ENCODE measurements at places on chromosomes 5 and 9.

GRCh38 chr9:98075332-98075805, 18.8 kb downstream of the NANS start:
- no peak for DNase-seq

- DNase-seq: no peak
These were observed 7.4 kb downstream of the SLC44A1 start for GRCh38 chr9:105251733-105252404.

DNA sequence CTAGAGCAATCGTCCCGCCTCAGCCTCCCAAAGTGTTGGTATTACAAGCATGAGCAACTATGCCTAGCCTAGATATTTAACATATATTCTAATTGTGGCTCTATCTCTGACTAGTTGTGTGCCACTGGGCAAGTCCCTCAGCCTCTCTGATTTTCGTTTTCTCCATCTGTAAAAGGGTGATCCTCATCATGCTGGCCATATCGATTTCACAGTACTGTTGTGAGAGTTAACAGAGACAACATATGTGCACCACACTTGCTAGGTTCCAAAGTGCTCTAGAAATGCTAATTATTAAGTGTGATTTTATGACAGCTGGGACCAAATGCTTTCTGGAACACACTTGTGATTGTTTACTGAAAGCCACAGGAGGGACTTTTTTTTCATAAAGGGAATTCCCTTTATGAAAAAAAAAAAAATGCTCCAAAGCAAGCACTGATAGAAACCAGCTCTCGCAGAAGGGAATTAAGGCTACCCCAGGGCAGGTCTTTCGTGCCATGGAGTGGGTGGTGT, 78.5 kb upstream of the EPB41L4B start:
- DNase-seq: no peak

- no peak for DNase-seq
These were observed 2.0 kb downstream of the RORB start for GRCh38 chr9:74499111-74499601.

GRCh38 chr5:19638461-19638860, 349.5 kb downstream of the CDH18 start:
- no peak for DNase-seq

- DNase-seq: no peak
These were observed 95.1 kb downstream of the ANXA2R start for GRCh38 chr5:42944989-42945388.

DNA sequence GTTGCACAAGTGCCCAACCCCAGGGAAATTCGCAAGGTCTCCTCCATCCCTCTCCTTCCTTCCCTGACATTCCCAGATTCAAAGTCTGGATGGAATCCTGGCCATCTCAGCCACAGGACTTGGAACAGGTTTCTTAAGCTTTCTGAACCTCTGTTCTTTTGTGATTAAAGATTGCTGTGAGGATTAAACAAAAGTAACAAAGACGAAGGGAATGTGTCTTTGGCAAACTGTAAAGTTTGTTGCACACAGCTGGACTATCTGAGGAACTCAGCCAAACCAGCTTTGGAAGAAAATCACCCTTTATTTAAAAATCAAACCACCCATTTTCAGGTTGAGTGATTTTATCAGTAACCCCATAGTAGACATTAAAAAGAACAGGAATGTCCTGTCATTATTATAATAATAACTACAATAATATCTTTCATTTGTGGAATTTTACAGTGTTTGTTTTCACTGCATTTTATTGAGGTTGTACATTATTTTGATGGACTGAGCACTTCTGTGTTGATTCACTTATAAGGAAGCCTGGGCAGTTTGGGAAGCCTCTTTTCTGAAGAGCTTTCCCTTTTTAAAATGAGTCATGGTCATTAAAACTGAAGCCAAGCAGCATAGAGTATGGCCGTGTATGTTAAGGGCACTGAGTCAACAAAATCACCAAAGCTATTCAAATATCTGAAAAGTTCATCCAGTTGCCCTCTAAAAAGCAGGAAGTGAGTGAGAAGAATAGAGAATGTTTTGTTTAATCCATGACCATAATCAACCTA, 310.2 kb downstream of the AGTPBP1 start:
- DNase-seq: no peak

- no peak for DNase-seq
These were observed 18.7 kb downstream of the SPRY4 start for GRCh38 chr5:142306077-142306502.

- no peak for DNase-seq
These were observed 125.3 kb downstream of the TMEM174 start for GRCh38 chr5:73298251-73298771.

DNA sequence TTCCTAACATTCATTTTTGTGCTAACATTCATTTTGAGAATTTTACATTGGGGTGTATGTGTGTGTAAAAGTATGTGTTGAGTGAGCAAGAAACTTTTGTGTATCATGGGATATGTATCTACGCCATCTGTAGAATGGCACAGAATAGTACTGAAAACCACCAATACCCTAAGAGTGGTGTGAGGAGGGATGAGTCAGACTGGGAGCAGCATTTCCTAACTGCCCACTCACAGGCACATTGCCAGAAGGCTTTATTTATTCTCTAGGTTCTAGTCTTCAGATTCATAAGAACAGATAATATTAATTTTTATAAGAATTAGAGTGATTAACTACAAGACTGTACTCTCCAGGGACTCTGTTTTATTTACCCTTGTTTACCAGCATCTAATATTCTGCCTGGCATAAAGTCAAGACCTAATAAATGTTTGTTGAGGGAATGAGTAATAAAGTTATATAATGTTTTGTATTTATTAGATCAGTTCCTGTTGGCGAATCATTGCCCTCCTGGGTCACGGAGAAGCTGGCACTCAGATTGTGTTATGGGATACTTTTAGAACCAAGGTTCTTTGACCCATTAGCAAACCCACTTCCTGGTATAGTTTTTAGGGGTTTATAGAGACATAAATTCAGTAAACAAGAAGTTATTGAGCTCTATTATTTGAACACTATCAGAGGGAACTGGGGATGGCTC, 159.1 kb upstream of the PPP2R2B start:
- no peak for DNase-seq

- DNase-seq: no peak
These were observed 1.8 kb upstream of the ADAMTS13 start for GRCh38 chr9:133420392-133420827.

DNA sequence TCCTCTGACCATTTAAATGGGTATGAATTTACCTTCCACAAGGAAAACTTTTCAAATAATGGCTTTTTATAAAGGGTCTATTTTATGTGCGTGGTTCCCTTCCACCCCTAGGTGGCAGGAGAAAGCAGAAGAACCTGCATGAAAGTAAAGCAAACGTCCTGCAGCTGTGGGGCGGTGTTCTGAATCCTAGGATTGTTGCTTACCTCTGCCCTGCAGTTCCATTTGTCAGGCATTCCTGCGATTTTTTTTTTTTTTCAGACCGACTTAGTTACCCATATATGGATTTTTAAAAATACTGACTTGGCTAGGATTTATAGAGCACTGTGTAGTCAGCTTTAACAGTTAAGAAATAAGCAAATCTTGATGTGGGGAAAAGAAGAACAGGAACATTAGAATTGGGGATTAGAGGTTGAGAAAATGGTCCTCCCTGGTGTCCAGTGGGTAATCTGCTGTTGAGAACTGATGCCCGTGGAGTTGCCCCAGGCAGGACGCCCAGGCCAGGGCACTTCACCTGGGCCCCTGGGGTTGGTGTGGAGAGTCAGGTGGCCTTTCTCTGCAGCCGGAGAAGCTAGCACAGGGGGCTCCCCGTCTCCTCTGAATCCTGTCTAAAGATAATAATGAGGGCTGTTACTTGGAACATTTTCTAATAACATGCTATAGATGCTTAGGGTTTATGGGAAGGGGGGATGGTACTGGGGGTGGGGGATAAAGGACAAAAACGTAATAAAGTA, 30.4 kb upstream of the LTC4S start:
- DNase-seq: peak; percentile 48

DNA sequence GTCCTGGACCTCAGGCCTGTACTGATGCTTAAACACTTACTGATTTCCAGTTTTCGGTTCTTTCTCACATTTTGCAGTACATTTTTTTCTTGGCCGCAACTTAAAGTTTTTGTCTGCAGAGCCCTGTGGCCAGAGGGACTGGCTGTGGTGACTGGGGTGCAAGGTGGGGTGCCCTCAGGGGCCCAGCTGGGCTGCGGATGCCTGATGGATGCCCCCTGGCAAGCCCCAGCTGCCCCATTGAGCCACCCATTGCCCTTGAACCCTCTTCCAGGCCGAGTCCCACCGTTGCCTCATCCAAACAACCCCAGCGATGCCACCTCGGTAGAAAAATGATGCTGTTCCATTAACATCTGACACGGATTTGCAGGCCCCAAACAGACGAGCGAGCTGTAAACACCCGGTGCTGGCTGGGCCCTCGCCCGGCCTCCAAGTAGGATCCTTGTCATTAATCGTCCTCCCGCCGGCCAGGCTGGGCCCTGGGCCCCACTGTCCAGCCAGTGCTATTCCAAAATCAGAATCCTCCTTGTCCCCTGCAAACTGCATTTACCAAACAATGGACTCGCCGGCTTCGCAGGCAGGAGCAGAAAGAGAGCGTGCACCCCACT, 107.9 kb downstream of the PHF2 start:
- no peak for DNase-seq

DNA sequence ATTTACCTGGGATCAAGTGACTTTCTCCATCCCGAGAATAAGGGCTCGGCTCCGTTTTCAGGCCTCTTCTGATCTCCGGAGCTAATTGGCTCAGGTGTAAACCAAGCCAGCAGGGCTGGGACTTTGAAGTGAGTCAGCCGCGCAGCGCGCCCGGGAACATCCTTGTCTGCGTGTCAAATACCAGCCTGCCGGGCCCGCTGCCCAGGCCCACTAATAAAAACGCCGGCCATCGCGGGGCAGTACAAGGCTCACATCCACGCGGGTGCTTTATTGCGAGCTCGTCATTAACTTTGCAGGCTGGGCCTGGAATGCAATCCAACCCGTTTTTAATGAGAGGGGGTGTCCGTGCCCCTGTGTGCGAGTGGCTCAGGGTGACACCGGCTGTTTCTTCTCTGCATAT, 416.8 kb downstream of the IRX2 start:
- no peak for DNase-seq

GRCh38 chr9:105413525-105413924, 34.3 kb upstream of the FSD1L start:
- DNase-seq: no peak

- DNase-seq: no peak
These were observed 49.9 kb downstream of the LMX1B start for GRCh38 chr9:126663661-126664072.

GRCh38 chr9:138013836-138014562, 136.4 kb downstream of the CACNA1B start:
- no peak for DNase-seq

GRCh38 chr5:43802119-43802518, 199.1 kb downstream of the NNT start:
- DNase-seq: no peak

DNA sequence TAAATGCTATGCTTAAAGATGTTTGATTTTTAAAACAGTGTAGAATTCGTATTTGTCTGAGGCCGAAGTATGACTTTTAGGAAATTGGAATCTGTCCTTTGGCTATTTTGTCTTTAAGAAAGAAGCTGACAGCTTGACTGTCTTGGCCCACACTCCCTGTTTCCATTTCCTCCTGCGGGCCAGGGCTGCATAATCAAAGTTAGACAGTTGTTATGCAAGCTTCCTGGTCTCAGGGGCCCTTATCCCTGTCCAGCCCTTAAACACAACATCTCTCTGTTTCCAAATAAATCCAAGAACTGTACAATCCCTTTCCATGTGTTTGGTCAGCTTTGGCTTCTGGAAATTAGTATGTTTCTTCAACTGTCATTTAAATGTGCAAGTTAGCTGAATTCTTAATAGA, 54.6 kb upstream of the ECM2 start:
- DNase-seq: no peak

GRCh38 chr5:14225173-14225834, 82.2 kb downstream of the TRIO start:
- no peak for DNase-seq

DNA sequence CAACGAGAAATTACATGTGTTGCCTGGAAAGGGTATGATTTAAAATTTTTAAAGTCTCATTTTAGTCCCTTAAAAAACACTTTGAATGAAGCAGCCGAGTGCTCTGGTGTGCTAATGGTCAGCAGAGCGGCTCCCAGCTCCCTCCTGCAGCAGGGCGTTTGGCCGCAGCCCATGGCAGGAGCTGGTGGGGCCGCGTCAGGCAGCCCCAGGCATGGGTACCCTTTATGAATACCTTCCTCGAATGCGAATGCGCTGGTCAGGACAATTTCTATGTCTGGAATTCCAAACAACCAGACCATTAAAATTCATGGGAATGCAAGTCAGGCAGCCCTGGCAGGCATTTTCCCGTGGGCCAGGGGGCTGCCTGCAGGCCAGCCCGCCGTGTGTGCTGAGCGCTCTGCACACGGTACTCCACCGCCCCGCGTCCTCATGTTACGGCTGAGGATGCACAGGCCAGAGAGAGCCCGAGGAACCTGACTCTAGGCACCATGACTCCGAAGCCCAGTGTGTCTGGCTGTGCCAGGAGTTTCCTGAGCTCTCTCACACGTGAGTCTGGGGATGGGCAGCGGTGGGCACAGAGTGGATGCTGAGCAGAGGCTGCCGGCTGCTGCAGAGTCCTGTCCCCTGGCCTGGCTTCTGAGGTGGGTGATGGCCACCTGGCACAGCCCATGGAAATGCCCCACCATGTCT, 123.7 kb downstream of the WNK2 start:
- DNase-seq: no peak

DNA sequence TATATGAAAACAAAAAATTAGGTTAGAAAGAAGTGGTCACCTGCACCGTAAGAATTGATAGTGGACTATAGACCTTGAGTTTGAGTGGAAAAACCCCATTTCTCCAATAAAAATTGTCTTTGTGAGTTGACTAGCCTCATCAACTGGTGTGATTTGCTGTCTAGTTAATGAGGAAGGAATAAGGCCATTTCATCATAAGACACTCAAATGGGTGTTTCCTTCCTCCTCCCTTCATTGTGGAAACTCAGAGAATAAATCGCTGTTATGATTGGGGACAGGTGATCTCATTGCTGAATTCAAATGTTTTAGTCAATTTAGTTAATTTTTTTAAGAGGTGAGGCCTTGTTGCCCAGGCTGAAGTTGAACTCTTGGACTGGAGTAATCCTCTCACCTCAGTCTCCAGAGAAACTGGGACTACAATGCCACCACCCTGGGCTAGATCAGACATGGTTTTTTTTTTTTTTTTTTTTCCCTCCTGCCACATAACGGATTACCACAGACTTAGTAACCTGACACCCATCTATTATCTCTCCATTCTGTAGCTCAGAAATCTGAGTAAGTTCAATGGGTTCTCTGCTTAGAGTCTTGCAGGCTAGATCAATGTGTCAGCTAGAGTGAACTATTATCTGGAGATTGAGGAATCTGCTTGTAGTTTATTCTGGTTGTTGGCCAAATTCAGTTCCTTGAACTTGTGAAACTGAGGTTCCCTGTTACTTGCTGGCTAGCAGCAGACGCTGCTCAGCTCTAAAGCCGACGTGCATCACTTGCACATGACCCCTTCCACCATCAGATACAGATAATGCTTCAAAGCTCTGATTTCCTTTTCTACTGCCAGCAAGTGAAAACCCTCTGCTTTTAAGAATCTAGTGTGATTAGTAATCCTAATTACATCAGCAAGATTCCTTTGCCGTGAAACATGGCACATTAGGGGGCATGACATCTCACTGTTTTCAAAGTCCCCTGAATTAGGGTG, 663.8 kb upstream of the CDH9 start:
- DNase-seq: no peak
